ENCODE measurements at places on chromosomes 3 and 15. TPM values are rescaled to one million over a fixed set of nuclear protein-coding genes. Genes with fewer than 3 reads are reported as not detected.

- no peak for ATAC-seq
Observed at GRCh38 chr3:146019508-146019907, 141.5 kb downstream of the PLOD2 start.

Gene HES1
- total RNA-seq, result 95.2 TPM

- ATAC-seq, result no peak
Observed at GRCh38 chr3:105448338-105448982, 81.8 kb downstream of the ALCAM start.

GRCh38 chr15:90650117-90650955 is 66.8 kb upstream of the BLM start:
- ATAC-seq, result no peak

Gene GOLGA6L10
- 3.9 TPM for total RNA-seq

Gene KBTBD13
- not detected for total RNA-seq

GRCh38 chr15:66767240-66767659 is 65.2 kb downstream of the SMAD6 start:
- no peak for ATAC-seq

DNA sequence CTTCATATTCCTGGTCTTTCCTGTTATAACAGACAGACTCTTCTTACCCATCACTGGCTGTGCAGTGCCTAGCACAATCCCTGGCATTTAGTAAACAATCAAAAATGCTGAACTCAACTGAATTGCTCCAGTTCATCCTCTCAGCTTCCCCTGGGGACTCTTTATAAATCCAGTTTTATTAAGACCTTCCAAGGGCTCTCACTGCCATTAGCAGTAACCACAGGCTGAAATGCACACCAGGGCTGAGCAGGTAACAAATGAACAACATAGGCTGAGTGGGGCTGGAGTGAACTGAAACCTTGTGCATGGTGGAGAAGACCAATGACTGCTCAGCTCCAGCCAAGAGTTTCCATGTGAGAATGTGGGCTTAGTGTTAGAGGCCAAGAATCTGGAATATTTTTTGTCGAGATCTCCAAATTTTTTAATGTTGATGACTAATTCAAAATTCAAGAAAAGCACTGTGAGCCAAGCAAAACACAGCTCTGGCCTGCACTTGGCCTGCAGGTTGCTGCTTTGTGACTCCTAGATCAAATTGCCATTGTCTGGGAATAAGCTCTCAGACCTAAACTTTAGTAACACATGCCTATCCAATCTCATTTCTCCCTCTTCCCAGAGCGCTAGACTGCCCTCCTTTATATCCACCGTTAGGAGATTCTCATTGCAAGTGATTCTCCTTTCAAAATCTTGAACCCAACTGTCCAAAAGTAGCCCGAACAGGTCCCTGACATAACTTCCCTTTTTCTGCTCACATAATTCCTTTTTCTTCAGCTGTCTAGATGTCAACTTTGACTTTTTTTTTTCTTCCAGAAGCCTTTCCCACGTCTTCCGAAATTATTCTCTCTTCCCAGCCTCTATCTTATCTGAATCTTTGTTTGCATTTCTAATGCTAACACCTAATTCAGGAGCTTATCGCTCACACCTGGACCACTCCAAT is 7.4 kb downstream of the SQOR start:
- ATAC-seq, result no peak

DNA sequence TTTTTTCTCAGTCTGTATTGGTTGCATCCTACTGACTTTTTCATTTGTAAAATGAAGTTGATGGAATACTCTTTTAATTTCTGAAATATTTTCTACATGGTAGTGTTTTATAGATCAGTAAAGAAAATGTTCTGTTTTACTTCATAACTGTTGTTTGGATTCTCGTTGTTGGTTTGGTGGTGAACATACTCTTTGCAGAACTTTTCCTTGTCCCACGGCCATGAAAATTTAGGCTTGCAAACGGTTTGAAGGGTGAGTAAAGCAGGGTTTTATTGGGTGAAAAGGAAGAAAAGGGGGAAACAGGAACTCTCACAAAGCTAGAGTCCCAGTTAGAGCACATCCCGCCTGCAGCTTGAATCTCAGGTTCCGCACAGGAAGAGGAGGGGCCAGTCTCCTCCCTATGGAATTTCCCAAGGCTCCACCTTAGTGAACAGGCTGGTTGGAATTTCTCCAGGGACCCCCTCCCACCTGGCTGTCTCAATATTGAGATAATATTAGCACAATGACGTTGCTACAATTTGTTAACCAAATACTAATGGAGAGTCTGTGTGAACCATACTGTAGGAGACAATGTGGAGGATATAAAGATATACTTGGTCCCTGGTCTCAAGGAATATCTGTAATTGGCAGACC is 5.6 kb downstream of the PDCD6IP start:
- no peak for ATAC-seq

GRCh38 chr15:42939841-42940240 is 19.3 kb upstream of the TTBK2 start:
- no peak for ATAC-seq

Gene ISLR
- 2.2 TPM for total RNA-seq
